ENCODE measurements at places on chromosomes 11 and 22. TPM values are rescaled to one million over a fixed set of nuclear protein-coding genes. Genes with fewer than 3 reads are reported as not detected.

Gene IFITM1
- total RNA-seq = 0.52 TPM

Gene SCARF2
- 0.92 TPM for total RNA-seq

Gene C11orf71
- total RNA-seq = 3.7 TPM

Gene MRGPRX3
- not detected for total RNA-seq

All from A549 treated with DMSO at 1 μM for 4 hours (cell line).